Mononuclear cell (primary cell): ENCODE measurements at places on chromosomes 7 and 10. TPM values are rescaled to one million over a fixed set of nuclear protein-coding genes. Genes with fewer than 3 reads are reported as not detected.

BAIAP2L1 gene
- total RNA-seq, result 0.31 TPM

ANK3 gene
- 73.0 TPM for total RNA-seq

DKK1 gene
- not detected for total RNA-seq

MYPN gene
- total RNA-seq, result not detected
